NCI-H1092 (cell line): ENCODE measurements at places on chromosomes 3 and 15.

DNA sequence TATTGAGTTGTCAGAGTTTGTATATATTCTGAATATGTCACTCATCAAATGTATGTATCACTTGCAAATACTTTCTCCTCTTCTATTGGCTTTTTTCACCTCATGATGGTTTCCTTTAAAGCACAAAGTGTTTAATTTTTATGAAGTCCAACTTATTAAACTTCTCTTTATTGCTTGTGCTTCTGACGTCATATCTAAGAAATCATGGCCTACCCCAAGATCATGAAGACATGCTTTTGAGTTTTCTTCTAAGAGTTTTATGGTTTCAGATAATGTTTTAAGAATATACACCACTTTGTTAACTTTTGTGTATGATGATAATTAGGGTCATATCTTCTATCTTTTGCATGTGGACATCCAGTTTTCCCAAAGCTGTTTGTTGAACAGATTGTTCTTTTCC is 417.2 kb upstream of the ATP10A start:
- DNase-seq = no peak

DNA sequence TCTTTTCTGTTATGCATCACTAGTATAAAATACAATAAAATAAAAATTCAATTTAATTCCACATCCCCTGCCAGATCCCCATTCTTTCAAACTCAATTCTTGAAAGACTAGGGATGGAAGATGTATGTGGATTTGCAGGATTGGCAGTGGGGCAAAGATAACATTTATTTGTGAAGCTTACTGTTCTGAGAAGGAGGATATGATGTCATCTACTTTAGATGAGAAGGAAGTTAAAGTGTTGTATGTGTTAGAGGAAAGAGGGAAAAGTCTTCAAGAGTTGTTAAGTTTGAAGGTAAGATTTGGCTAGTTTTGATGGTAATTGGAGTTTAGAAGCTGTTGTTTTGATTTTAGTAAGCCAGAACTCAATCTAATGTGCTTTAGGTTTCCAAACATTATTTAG is 845.1 kb upstream of the NR2F2 start:
- no peak for DNase-seq

DNA sequence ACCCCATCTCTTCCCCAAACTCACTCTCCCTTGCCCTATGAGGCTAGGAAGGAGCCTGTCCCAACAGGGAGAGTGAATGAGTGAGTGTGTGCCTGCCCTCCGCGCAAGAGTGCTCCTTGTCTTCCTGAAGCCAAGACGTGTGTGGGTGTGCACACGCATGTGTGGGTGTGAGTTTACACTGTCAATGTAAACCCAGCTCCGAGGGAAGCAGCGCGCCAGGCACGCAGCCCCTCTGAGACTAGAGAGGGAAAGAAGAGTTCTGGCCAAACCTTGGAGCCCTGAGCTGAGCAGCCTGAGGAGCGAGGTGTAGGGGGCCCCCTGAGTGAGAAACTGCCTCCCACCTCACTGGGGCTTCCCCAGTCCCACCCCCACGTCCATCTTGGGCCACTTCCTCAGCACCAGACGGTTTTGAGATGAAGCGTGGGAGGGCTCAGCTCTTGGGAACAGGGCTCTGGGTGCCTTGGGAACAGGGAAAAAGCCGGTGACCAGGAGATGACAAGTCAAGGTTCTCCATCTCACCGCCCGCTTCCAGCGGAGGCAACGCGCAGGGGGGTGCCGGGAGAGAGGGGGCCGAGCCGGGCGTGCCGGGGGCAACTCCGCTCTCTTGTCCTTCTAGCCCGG is 5.1 kb downstream of the MECOM start:
- DNase-seq = no peak

GRCh38 chr3:129233538-129233937 is 15.9 kb upstream of the COPG1 start:
- no peak for DNase-seq

- DNase-seq = no peak
Observed at GRCh38 chr3:184015381-184016019, 2.2 kb downstream of the ABCC5 start.

- no peak for DNase-seq
Observed at GRCh38 chr15:53974813-53975212, 3.4 kb upstream of the UNC13C start.

DNA sequence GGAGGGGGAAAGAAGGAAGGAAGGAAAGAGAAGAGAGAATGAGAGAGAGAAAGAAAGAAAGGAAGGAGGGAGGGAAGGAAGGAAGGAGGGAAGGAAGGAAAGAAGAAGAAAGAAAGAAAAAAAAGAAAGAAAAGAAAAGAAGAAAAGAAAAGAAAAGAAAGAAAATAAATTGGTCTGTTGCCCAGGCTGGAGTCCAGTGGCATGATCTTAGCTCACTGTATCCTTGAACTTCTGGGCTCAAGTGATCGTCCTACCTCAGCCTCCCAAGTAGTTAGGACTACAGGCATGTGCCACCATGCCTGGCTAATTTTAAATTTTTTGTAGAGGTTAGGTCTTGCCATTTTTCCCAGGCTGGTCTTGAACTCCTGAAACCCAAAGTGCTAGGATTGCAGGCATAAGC is 11.6 kb upstream of the RNF7 start:
- no peak for DNase-seq

DNA sequence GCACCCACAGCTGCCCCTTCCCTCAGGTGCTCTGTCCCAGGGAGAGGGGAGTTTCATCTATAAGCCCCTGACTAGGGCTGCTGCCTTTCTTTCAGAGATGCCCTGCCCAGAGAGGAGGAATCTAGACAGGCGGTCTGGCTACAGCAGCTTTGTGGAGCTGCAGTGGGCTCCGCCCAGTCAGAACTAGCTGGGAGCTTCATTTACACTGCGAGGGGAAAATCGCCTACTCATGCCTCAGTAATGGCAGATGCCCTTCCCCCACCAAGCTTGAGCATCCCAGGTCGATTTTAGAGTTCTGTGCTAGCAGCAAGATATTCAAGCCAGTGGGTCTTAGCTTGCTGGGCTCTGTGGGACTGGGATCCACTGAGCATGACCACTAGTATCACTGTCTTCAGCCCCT is 181.2 kb upstream of the RARB start:
- DNase-seq = no peak

- no peak for DNase-seq
Observed at GRCh38 chr15:71471347-71471746, 339.0 kb upstream of the NR2E3 start.

GRCh38 chr15:26103002-26103404 is 239.9 kb upstream of the ATP10A start:
- DNase-seq = no peak

GRCh38 chr15:76730262-76730661 is 174.9 kb downstream of the SCAPER start:
- DNase-seq = no peak

DNA sequence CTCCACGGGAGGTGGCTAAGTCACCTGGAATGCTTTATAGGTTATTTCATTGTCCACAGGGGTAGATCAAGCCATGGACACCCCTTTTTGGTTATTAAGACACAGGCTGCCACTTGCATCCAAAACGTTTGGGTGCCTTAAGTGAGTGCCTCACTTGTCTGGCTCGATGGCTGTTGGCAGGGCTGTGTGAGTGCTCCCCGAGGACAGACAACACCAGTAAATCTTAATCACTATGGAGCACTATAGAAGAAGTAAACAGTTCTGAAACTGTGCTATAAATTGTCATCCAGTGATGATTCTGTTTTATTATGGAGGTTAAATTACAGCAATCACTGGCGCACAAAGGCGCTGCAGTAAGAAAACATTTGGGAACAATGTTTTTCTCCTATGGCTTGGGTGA is 215.5 kb downstream of the CACNA2D3 start:
- no peak for DNase-seq

- DNase-seq = no peak
Observed at GRCh38 chr15:21267671-21268395, 172.5 kb downstream of the POTEB3 start.

DNA sequence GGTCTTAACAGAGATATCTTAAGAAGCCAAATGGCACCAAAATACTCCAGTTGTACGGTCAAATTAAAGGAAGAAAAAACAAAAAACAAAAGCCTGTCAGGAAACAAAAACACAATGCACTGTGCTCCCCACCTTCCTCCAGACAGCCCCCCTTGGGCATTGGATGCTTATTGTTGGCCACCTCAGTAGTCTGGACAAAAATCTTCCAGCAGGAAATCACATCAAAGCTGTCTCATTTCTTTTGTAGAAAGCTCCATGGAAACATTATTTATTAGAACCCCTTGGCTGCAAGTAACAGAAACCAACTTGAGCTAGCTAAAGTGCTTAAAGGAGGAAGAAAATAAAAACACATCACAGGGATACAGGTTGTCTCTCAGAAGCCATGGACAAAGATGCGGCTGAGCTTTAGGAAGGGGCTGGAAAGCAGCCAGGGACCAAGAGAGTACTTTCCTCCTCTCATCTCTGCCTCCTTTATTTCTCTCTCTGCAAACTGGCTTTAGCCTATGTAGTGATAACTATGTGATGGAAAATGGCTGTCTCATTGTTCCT is 651.5 kb upstream of the ADAMTS9 start:
- no peak for DNase-seq

DNA sequence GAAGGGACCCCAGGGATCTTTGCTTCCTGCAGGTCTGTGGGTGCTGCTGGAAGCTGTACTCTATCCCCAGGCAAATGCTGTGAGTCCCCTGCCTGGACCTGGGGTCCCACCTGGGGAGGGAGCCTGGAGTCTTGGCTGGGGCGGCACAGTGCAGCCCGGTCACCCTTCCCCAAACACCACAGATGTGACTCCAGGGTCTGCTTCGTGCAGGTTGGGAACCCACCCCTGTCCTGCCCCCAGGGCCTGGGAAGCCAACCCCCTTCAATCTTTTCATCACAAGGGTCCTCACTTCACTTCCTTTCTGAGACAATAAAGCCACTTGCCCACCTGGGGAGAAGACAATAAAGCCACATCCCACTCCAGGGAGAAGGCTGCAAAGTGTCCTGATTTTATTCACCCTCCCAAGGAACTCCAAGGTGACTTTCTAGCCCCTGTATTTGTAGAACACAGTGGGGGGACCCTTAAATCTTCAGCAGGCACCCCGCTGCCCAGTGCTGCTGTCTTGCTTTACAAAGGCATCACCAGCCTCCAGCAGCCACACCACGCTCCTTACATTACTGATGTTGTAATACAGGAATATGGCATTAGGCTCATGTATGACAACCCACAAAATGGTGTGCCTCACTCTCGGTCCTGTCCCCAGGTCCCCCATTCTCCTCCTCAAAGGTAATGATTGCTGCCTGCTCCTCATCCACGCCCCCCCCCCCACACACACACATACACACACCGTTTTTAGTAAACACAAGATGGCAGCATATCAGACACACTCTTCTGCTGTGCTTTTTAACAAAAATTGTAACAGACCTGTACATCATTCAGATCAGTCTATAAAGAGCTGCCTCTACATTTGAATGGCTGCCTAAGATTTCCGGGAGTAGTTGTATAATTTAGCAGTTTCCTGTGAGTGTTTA is 9.9 kb downstream of the C3orf22 start:
- no peak for DNase-seq

DNA sequence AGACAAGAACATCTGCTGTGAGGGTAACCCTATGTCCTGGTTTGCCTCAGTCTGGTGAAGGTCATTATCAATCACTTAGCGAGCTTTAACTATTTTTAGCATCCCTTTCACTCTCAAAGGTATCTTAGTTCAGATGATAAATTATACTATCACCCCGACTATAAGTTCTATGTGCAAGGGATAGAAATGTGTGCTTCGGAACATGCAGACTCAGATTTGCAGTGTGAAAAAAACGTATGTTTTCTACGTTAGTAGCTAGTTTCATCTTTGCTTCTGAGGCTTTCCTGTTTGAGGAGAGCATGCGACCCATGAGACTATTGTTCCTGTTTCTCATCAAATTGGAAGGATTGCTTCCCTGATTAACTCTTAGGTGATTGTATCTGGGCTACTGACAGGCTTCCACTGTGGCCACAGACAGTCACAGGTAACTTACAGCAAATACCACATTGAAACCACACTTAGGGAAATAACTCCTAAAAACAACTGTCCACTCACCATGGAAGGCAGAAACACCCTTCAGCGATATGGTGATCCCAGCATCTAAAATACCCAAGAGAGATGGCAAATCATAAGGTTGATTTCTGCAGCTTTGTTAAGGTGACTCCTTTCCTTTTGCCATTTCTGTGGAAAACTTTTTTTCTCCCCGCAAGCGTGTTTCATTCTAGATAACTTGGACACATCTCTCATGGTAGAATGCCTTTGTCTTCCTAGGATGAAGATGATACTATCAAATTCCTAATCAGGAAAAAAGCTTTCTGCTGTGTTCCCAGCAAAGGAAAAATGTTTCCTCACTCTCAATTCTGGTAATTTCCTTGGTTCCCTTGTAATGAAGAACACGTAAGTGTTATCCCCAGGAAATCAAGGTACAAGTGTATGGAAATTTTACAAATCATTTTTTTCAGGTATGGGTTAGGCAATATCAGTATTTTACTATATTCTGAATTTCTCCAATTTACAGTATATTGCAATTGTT is 5.2 kb downstream of the GCSAM start:
- no peak for DNase-seq

- DNase-seq = no peak
Observed at GRCh38 chr15:26132811-26133210, 269.7 kb upstream of the ATP10A start.

DNA sequence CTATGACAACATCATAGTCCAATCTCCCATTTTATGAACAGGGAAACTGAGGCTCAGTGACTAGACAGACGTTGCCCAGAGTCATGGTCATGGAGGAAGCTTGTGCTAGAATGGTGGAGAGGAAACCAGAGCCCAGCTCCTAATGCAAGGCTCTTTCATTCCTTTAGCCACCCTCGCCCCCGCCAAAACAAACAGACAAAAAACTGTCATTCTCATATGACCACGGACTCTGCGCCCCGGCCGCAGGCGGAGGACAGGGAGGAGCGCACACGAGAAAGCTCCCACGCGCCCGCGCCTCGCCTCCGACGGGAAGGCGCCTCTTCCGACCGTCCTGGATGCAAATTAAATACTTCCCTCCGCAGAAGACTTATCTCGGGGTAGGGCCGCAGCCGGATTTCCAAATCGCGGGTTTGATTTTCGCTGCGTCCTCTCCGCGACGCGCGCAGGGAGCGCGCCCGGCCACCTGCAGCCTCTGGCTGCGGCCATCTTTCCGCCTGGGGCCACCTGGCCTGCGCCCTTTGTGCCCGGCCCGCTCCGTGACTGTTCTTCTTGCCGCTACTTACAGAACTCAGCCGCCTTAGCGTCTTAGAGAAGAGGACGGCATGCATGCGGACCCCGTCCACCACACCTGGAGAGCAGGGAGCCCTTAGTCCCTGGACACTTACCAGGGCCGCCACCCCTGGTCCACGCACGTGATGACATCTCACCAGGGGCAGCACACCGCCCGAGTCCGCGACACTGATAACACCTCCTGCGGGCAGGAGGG is 670 bp upstream of the ATP13A3 start:
- peak; percentile 13 for DNase-seq

DNA sequence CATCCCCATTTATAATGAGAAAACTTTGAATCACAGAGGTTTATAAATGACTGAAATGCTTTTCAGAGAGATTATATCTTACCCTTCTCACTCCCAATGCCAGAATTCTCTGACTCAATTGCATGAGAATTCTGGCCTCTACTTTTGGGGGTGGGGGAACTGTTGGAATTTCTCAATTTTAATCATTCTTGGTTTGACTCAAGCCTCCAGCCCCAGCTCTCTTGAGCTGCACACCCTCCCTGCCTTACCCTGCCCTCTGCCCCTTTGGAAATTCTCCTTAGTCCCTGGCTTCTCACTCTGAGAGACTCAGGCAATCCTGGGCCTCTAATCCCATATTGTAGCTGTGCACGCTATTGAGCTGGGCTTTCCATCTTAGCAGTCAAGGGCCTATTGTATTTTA is 44.2 kb downstream of the ZNF589 start:
- DNase-seq = no peak

GRCh38 chr3:10015461-10015904 is 10.8 kb upstream of the FANCD2 start:
- no peak for DNase-seq

GRCh38 chr3:5321666-5322340 is 134.3 kb downstream of the EDEM1 start:
- DNase-seq = no peak
